Stimulated activated naive CD8-positive, alpha-beta T cell treated with anti-CD3 and anti-CD28 coated beads, Interleukin-15, Interleukin-2, amounts not matched to agents 100 U/mL and 50 U/mL, for 24 hours (primary cell): ENCODE measurements at places on chromosomes 11 and 22.

DNA sequence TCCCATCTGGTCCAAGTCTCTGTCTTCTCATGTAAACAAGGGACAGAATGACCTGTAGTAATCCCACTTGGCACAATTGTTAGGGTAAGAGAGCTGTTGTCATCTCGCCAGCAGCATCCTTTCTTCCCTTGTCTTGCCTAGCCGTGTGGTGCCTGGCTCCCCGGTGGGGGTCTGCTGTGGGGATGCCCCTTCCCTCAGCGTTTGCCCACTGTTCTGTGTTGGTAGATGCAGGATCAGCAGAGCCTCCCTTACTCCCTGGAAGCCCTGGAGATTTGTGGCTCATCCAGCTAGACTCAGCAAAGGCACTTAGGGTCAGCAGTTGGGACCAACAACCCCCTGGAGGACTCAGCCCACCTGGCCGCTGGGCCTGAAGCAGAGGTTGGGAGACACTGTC is 13.0 kb downstream of the ACO2 start:
- DNase-seq, result no peak

DNA sequence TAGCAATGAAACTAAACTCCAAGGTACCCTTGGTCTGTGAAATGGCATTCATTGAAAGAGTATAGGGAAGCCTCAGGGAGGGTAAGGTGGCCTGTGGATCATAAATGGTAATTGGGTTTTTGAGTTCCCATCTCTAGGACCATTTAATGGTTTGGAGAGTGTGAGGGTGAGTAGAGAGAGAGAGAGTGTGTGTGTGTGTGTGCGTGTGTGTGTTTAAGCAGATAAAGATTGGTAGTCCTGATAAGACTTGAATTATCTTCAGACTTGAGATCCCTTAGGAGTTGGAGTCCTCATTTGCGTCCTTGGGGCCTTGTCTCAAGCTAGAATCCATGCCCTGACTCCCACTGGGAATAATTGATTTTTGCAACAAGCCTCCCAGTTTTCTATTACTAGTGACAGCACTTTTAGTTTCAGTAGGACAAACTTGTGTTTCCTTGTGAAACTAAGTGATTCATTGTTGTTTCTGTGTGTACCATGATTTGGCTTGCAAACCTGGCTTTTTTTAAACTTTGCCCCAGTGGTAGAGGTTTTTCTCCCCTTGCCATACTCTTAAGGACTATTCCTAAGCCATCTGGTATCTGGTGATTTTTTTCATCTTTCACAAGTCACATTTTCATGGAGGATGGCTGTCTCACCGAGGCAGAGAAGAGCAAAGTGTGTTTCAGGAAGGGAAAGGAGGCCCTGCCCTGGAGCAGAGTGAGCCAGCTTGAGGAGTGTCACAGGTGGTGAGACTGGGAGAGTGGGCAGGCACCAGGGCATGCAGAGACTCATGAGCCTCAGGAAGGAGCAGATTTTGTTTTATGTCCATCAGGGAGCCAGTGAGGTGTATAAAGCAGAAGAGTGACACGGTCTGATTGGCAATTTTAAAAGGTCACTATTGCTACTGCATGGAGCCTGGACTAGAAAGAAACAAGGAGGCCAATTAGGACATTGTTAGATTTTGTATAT is 26.7 kb downstream of the ALKBH3 start:
- no peak for DNase-seq

GRCh38 chr11:14768526-14769188 is 123.4 kb downstream of the CYP2R1 start:
- DNase-seq, result no peak

GRCh38 chr11:37352485-37352884 is 754.4 kb upstream of the RAG2 start:
- DNase-seq, result no peak

- DNase-seq, result no peak
Observed at GRCh38 chr11:120384476-120384875, 48.3 kb downstream of the ARHGEF12 start.

GRCh38 chr22:40462195-40462984 is 92.0 kb downstream of the SGSM3 start:
- peak; percentile 43 for DNase-seq

GRCh38 chr11:34647532-34647931 is 26.6 kb downstream of the EHF start:
- no peak for DNase-seq

GRCh38 chr11:74611369-74611861 is 19.0 kb downstream of the POLD3 start:
- DNase-seq, result no peak

GRCh38 chr11:72577271-72577721 is 96.9 kb downstream of the PDE2A start:
- DNase-seq, result no peak

- no peak for DNase-seq
Observed at GRCh38 chr11:112784323-112785073, 176.7 kb upstream of the NCAM1 start.

GRCh38 chr11:117143390-117143789 is 697 bp upstream of the PAFAH1B2 start:
- peak; percentile 36 for DNase-seq

DNA sequence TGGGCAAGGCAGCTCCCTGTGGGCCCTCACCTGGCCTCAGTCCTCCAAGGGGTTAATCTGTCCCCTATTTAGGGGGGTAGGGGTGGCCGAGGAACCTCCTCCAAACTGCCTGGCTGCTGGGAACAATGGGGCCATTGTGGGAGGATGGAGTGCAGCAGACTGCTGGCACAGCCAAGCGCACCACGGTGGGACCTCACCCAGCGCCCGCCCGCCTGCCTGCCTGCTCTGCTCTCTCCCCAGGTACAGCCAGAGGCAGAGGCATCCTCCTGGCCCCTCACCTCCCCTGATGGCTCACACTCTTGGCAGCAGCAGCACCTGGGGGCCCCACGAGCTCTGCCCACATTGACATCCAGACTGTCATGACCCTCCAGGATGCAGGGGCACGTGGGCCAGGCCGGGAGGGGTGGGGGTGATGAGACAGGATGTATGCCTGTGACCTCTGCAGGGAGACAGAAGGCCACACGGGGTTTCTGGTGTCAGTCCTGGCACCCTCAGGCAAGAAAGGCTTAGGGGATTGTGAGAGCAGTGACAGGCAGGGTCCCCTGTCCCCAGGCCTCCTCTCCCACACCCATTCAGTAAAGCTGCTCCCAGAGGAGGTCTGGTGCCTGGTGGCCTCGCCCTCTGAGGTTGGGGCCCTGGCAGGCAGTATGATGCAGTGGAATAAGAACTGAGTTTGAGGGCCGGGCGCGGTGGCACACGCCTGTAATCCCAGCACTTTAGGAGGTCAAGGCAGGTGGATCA is 11.4 kb downstream of the BCL9L start:
- DNase-seq, result peak; percentile 81

GRCh38 chr22:48741540-48741939 is 1086.1 kb downstream of the BRD1 start:
- no peak for DNase-seq

GRCh38 chr22:44777364-44777755 is 25.0 kb downstream of the ARHGAP8 start:
- DNase-seq, result no peak

DNA sequence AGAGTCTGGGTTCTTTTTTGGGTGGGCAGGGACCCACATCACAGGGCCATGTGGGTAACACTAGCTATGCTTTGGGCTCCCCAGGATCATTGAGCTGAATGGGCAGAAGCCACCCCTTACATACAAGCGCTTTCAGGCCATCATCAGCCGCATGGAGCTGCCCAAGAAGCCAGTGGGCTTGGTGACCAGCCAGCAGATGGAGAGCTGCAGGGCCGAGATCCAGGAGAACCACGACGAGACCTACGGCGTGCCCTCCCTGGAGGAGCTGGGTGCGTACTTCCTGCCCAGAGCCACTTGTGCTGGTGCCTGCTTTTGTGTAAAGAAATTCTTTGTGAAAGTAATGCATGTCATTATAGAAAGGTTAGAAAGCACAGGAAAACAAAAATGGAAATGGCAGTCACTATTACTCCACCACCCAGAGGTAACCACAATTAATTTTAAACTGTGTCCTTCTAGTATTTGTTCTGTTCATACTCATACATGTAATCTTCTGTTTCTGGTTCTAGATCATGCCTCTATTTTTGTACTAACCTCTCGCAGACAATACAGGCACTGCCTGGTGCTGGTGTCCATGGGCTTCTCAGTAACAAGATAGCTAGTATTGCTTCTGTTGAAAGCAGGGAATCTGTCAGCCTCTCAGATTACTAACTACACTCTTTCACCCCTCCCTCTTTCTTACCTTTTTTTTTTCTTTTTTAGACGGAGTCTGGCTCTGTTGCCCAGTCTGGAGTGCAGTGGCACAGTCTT is 13.7 kb downstream of the CRY2 start:
- DNase-seq, result no peak

GRCh38 chr22:41931701-41932269 is 5.2 kb upstream of the TNFRSF13C start:
- DNase-seq, result no peak

- no peak for DNase-seq
Observed at GRCh38 chr22:32199341-32199740, 5.5 kb downstream of the RFPL2 start.

DNA sequence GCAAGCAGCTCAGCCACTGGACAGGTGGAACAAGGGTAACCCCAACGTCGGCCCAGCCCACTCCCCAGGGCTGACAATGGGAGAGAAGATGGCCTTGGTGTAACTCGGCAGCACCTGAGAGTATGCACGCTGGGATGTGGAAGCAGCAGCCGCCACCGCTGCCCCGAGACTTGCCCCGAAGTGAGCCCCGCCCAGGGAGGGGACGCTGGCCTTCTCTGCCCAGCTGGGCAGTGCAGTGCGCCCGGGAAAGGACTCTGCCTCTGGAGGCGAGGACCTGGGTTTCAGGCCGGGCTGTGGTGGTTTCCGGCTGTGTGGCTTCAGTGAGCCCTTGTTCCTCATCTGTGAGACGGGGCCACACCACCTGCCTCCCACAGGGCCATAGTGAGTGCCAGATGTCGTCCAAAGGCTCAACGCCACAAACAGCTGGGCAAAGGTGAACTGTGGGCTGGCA is 8.6 kb upstream of the POLDIP3 start:
- no peak for DNase-seq

DNA sequence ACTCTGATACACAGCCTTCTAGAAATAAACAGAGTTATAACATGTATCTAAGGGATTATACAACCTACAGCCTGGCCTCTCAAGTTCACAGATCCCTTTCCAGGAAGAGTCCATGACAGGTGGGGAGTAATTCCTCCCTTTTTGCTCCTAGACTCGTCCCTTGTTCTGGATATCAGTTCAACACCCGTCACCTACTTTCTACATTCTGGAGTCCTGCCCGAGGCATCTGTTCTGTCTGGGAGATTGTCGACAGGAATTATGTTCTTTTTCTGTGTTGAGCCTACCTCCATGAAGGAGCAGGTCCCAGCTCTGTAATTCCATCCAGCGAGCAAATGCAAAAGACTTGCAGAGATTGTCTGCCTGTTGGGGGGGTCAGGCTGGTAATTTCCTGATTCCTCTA is 224.6 kb upstream of the NTM start:
- DNase-seq, result no peak

- DNase-seq, result no peak
Observed at GRCh38 chr11:114392735-114393667, 7.3 kb downstream of the C11orf71 start.

GRCh38 chr22:17164392-17165024 is 5.4 kb upstream of the HDHD5 start:
- DNase-seq, result no peak
